Caco-2 (cell line): ENCODE measurements at places on chromosomes 4 and X.
A peak's percentile ranks its signal among the peaks of the same experiment; 100 is the strongest.

- DNase-seq: no peak
Observed at GRCh38 chrX:14164828-14165227, 135.1 kb upstream of the GEMIN8 start.

- no peak for DNase-seq
Observed at GRCh38 chr4:146176891-146177290, 1.4 kb downstream of the LSM6 start.

- DNase-seq: no peak
Observed at GRCh38 chrX:47643926-47644325, 6.4 kb downstream of the ELK1 start.

DNA sequence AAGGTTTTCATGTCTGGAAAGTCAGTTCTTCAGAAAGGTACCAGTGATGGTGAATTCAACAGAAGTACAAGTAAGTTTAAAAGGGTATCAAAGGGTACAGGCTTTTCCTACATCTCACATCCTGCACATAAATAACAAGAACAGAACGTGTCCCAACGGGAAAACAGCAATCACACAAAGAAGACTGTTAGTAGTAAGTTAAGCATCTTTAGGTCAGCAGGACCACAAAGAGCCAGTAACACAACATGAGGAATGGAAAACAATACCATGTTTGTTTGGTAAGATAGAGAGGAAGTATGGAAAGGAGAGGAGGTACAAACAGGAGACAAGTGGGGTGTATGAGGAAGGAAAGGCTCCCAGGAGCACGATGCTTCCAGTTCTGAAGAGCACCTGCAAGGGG, 43.2 kb downstream of the SAT1 start:
- DNase-seq: no peak

- DNase-seq: no peak
Observed at GRCh38 chrX:73447311-73447794, 500 bp downstream of the CDX4 start.

DNA sequence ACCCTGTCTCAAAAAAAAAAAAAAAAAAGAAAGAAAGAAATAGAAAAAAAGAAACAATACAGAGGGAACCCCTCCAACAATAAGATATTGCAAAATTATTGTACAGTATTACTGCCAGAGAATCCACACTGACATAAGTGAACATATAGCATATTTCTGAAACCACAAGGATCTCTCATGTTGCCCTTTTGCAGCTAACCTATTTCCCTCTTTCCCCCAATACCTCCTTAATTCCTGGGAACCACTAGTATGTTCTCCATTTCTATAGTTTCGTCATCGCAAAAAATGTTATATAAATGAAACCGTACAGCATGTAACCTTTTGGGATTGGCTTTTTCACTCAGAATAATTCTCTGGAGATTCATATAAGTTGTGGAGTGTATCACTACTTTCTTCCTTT, 20.0 kb upstream of the BMP2K start:
- DNase-seq: no peak

DNA sequence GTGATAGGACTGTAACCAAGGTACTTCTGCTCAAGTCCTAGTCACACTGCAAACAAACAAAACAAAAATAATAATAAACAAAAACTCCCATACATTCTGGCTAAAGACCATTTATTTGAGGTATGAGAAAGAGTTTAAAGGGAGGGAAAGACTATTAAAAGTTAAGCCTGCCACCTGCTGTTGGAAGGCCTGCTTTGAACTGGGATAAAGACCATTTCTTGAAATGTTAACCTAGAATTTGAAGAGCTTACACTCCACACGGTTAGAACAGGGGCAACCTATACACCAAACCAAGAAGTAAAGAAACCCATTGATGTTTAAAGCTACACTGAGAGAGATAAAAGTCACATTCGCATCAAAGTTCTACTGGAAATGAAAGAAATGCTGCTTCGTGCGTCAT, 548.7 kb upstream of the DIPK2B start:
- no peak for DNase-seq

- DNase-seq: peak; percentile 49
Observed at GRCh38 chr4:139530833-139531427, 25.1 kb downstream of the SETD7 start.

DNA sequence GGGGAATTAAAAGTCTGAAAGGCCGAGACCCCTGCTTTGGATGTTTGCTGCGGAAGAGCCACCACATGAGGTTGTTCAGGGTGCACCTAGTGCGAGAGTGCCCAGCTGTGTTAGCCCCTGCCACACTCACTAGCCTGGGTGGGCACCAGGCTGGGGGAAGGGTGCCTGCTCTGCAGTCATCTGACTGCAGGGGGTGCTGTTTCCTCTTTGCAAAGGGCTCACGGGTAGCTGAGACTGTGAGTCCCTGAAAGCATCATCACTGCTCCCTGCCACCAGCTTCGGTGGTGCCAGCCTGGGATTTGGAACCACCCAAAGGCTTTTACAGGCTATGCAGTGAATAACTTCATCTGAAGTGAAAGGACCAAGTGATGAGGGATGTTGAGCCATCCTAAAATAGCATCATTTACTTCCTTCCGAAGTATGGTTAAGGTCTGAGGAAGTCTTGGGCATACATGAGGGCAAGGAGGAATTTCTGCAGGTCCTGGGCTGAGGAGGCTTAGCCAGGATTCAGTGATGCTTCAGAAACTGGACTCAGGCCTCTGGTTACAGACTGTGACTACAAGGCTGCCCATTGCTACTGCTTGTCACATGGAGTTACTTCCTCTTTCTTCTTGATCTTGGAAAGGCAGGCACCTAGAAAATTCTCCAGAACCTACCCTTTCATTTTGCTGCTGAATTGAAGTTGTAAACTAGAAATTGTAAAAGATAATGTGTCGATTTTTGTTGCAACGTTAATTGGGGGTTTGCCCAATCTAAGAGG, 293.2 kb upstream of the PRPS2 start:
- DNase-seq: no peak

DNA sequence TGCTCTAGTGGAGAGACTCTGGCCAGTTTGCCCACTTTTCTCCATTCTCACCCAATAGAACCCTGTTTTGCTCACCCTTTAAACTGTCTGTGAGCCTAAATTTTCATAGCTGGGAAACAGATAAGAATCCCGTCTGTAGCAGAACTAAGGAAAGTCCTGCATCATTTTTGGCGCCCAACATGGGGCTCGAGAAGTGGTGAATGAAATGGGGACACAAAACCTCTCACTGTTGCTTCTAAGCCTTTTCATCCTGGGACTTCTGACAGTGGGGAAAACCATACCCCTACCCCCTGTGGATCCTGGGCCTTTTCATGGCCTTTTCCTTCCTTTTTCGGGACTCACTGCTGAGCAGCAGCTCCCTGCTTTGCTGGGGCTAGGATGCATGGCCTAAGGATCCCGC, 189.9 kb downstream of the INPP4B start:
- DNase-seq: no peak

DNA sequence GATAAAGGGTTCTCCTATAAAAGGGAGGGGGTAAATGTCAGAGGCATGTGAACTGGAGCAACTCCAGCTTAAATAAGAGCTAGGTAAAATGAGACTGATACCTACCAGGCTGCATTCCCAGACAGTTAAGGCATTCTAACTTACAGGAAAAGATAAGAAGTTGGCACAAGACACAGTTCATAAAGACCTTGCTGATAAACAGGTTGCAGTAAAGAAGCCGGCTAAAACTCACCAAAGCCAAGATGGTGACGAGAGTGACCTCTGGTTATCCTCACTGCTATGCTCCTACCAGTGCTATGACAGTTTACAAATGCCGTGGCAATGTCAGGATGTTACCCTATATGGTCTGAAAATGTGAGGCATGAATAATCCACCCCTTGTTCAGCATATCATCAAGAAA, 13.1 kb upstream of the SULT1B1 start:
- DNase-seq: no peak

GRCh38 chrX:96682516-96682915, 2.1 kb upstream of the DIAPH2 start:
- DNase-seq: no peak

DNA sequence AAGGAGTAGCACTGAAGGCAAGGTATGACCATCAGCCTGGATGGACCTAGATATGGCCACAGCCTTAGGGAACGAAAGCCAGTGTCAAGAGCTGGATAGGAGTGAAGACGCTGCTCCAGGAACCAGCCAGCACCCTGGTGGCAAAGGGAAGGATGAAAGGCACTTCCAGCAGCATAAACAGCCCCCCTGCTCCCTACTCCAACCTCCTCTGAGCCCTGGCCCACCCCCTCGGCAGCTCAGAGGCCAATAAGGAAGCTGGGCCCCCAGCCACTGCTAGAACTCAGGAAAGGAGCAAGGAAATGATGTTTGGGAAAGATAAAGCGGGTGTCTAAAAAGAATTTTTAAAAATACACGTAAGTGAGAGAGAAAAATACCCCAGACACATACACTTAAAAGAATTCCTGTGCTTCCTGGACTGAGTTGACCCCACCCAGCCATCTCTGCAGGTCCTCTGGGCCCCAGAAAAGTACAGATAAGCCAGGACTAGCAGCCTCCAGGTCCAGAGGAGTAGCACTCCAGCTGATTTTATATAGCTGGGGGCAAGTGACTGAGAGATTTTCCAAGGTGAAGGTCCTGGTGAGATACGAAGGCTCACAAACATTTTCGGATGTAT, 170.4 kb downstream of the SHROOM4 start:
- no peak for DNase-seq

GRCh38 chr4:17376205-17376604, 135.7 kb downstream of the QDPR start:
- no peak for DNase-seq

DNA sequence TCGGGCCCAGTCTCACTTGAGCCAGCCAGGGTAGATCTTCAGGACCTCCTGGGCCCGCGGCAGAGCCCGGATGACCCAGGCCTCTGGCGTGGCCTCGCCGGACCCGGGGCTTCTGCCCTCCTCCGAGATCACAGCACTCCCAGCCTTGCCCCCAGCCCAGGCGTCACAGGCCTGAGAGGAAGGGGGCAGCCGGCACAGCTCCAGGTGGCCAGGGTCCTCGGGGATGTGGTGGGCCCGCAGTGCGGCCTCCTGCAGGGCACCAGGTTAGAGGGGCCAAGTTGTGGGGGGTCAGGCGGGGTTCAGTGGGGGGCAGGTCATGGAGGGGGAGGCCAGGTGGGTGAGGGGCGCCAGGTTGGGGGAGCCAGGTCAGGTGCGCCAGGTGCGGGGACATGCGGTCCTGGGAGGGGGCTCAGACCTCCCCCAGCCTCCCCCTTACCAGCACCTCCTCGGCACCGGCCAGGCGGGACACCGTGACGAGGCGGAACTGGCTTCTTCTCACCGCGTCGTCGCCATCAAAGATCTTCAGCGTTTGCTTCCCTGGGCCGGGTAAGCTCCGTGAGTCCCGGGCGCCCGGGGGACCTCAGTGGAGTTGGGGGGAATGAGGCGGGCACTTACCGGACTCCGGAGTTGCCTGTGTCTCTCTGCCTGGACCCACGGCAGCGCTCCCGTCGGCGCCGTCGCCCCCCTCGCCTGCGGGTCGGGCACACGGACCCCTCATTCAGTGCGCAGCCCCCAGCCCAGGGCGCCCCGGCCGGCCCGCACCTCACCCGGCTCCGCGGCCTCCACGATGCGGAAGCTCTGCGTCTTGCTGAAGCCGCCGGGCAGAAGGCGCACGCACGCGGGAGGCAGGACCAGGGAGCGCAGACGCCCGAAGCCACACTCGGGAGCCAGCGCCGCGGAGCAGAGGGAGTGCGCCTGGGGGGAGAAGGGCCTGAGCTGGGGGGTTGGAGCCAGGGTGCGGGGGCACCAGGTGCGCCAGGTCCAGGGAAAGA, 6.0 kb downstream of the DGKQ start:
- DNase-seq: no peak

DNA sequence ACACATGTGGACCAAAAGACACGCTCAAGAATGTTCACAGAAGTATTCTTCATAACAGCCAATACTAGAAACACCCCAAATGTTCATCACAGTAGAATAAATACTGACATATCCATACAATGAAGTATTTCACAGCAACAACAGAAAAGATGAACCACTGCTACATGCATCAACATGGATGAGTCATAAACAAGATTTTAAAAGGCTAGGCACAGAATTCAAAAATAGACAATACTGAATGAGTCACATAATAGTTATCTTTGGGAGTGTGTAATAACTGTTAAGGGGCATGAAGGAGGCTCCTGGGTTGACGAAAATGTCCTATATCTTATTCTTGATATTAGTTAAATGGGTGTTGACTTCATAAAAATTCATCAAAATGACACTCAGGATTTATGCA, 43.5 kb downstream of the CLOCK start:
- no peak for DNase-seq

- DNase-seq: no peak
Observed at GRCh38 chr4:81255524-81255923, 40.5 kb upstream of the PRKG2 start.

DNA sequence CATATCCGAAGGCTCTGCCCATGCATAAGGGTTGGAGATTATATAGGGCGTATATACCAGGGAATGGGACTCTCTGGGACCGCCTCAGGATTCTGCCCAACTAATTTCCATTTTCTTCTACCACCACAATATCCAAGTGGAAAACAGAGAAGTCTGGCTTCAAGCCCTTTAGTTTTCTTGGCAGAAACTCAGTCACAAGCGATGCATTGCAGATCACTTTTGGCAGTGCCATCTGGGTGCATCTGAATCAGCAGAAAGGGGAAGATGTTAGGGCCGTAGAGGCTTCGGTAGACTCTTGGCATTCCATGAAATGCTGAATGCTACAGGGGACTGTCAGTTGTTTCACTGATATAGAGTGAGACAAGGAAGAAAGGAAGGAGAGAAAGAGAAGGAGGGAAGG, 94.1 kb upstream of the FAM9B start:
- DNase-seq: no peak

DNA sequence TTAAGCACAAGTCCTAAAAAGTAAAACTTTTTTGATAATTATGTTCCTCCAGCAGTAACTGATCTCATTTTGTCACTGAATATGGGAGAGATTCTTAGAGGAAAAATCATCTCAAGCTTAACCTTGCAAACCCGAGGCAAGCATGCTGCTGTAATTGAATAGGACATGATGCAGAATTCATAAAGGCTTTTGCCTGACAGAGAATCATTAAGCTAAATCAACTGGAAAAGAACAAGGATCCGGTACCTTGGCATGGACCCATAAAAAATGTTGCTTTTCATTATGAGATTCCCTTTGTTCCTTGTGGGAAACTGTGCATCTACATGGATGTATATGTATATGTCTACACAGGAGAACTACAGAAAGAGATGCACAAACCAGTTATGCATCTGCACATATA, 149.1 kb downstream of the PAPSS1 start:
- DNase-seq: no peak

- DNase-seq: no peak
Observed at GRCh38 chr4:168892475-168892874, 117.6 kb downstream of the CBR4 start.

- no peak for DNase-seq
Observed at GRCh38 chr4:94378047-94378446, 35.4 kb upstream of the HPGDS start.

DNA sequence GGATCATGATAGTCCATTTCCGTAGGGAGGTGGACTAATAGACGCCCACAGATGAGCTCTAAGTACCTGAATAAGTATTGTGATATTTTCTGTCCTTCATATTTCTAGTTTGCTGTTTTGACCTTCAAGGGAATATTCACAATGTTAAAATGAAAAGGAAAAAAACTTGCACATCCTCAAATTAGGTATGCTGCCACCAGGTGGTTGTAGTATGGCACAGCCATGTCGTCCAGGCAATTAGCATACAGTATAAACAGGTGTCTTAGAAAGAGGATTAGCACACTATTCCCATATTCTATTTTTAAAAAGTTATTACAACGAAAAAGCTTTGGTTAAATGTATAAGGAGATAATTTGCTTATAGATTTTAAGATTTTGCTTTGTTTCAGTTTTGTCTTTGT, 802.0 kb downstream of the RPA4 start:
- peak; percentile 19 for DNase-seq

GRCh38 chrX:85004255-85004654, 578 bp downstream of the APOOL start:
- no peak for DNase-seq

GRCh38 chrX:72475952-72476668, 96.5 kb downstream of the HDAC8 start:
- no peak for DNase-seq
